Activated CD8-positive, alpha-beta T cell treated with anti-CD3 and anti-CD28 coated beads, Interleukin-2, amount 10 ng/mL, durations not matched to agents 7 days and 5 days (primary cell): ENCODE measurements at places on chromosomes 2 and 18. TPM values are rescaled to one million over a fixed set of nuclear protein-coding genes. Genes with fewer than 3 reads are reported as not detected.

LTBP1 gene
- total RNA-seq: 0.03 TPM

DNA sequence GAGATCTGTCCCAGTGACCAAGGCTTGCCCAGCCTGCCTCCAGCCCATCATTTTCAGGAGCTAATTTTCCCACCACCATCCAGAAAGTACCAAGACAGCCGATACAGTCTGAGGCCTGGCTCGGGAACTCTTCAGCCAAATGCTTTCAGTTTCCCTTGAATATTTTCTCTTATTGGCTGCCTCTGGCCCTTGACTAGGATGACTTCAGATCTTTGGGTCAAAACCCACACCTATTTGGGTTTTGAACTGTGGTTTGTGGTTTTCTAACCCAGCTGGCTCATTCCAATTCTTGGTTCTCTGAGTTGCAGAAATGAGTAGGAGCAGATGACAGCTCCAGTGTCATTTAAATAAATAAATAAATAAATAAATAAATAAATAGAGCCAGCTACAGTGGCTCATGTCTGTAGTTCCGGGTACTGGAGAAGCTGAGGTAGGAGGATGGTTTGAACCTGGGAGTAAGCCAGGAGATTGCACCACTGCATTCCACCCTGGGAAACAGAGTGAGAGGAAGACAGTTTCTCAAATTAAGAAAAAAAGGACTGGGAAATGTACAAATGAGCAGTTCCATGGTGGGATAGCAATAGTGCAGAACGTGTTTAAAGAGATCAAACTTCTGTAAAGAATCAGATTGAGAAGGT lies 465.0 kb upstream of the SOX11 start:
- DNase-seq: no peak
- no peaks in the 10 kb centered on the region for H3K27me3 ChIP-seq
- no peaks in the 10 kb centered on the region for H3K36me3 ChIP-seq

DNA sequence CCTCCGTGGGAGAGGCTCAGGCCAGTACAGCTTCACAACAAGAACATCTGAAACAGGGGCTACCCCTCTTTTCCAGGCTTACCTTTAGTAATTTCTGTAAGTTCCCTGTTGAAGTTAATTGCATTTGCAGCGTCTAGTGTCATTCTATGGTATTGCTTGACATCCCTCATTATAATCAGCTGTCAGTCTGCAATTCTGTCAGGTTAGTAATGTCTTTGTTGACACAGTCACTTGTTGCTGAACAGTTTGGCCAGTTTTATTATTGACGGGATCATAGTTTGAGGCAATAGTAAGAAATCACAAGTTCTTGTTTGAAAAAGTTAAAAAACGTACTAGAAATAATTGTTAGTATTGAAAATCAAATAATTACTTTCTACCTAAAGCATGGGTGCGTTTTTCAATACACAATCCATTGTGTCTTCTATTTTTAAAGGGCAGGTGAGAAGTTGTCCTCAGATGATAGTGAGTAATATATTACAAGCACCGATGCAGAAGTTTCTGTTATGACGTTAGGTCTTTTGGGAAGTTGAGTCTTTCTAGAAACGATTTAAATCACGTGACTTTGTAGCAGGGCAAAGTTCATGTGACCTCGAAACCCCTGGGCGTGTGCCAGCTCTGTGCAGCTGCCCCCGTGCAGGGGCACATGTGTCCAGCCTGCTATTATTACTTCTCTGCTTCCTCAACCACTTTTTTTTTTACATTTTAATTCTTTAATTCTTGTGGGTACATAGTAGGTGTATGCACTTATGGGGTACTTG lies 49.5 kb upstream of the MBP start:
- peaks cover 2% of the 10 kb centered on the region for H3K27me3 ChIP-seq
- no peak for DNase-seq
- H3K27ac ChIP-seq: no peak overlapping the region
- no peaks in the 10 kb centered on the region for H3K4me1 ChIP-seq

- no peaks in the 10 kb centered on the region for H3K36me3 ChIP-seq
- no peaks in the 10 kb centered on the region for H3K4me1 ChIP-seq
- no peak overlapping the region for H3K4me3 ChIP-seq
Measured at GRCh38 chr2:83006961-83007360, 1452.1 kb downstream of the SUCLG1 start.

GRCh38 chr2:226583715-226584114 lies 215.9 kb downstream of the IRS1 start:
- no peak overlapping the region for H3K4me3 ChIP-seq
- H3K27me3 ChIP-seq: peaks cover 16% of the 10 kb centered on the region
- H3K27ac ChIP-seq: no peak overlapping the region
